Hematopoietic multipotent progenitor cell (in vitro differentiated cells): ENCODE measurements at places on chromosomes 7 and 10.

DNA sequence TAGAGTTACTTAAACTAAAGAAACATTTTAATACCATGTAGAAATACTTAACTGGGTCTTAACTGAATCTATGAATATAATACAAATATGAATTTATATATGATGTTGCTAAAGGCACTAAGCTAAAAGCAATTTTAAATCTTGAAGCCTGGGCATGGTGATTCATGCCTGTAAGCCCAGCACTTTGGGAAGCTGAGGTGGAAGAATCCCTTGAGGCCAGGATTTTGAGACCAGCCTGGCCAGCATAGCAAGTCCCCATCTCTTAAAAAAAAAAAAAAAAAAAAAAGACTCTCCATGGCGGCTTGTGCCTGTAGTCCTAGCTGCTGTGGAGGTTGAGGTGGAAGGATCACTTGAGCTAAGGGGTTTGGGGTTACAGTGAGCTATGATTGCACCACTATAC lies 95.3 kb downstream of the CCSER2 start:
- no peak for DNase-seq

GRCh38 chr7:53070883-53071282 lies 35.5 kb downstream of the POM121L12 start:
- DNase-seq: no peak

DNA sequence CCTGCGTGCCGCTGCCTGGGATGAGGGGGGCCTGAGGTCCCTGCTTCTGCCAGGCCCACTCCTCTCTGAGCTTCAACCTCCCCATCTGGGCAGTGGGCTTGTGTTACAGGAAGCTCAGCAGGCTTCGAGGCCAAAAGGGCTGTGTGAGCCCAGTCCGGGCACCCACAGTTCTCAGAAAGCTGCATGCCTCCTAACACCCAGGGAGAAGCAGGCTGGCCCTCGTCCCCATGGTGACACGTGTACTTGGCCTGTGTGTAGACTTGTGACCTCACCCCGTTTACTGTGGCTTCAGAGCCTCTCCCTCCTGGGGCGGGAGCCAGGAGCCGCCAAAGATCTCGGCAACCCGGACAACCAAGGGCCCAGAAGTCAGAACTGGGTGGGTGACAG lies 2.2 kb upstream of the GRIFIN start:
- no peak for DNase-seq

GRCh38 chr7:4861673-4862072 lies at the start of gene PAPOLB:
Gene PAPOLB (minus strand): TSS chr7:4862030. CDS start chr7:4861810, 220 bp downstream.
- DNase-seq: peak; percentile 75

- DNase-seq: peak; percentile 4
Observed at GRCh38 chr10:101903827-101904550, 60.4 kb upstream of the KCNIP2 start.

DNA sequence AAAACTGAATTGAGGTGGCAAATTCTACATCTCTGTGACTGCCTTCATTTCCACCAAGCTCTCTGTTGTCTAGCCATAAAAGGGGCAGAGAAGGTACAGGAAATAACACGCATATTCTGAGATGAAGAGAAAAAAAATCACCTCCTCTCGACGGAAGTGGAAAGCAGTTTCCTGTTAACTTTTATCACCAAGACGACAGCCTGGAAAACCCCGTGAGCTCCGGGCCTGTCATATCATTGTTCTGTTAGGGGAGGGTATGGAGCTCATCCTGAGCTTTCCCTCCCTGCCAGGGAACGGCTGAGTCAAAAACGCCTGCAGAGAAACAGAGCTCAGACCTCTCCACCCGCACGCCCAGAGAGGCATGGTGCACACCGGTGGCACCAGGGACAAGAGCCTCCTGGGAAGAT lies 200.3 kb downstream of the PRPF18 start:
- DNase-seq: peak; percentile 84

DNA sequence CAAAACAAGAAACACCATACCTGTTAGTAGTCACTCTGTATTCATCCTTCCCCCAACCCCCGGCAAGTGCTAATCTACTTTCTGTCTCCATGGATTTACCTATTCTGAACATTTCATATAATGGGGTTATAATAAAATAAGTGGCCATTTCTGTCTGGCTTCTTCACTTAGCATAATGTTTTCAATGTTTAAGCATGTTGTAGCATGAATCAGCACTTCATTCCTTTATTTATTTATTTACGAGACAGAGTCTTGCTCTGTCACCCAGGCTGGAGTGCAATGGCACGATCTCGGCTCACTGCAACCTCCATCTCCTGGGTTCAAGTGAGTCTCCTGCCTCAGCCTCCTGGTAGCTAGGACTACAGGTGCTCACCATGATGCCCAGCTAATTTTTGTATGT lies 69.2 kb downstream of the HIP1 start:
- no peak for DNase-seq

DNA sequence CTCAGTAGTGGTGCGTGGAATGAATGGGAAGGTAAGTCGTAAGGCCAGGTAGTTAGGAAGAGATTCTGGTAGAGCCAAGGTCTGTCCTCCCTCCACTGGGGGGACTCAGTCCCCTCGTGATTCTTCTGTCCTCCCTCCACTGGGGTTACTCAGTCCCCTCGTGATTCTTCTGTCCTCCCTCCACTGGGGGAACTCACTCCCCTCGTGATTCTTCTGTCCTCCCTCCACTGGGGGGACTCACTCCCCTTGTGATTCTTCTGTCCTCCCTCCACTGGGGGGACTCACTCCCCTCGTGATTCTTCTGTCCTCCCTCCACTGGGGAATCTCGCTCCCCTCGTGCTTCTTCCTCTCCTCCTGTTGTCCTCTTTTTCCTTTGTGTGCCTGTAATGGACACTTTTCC lies 125.1 kb downstream of the CELF2 start:
- peak; percentile 56 for DNase-seq

DNA sequence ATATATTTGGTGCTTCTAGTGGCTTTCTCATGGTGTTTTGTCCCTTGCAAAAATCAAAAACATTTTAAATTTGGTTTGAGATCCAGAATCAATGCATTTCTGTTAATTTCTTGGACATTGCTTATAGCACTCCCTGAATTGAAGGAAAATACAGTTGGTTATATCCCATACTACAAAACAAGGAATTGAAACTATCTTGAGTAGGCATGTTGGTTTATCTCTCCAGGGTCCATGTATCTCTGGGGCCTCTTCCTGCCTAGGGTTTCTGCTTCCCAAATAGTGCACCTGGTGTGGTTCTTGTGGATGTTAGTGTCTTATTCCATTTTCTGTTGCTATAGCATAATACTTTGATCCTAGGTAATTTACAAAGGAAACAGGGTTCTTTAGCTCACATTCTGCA lies 212.4 kb downstream of the CAMK1D start:
- DNase-seq: no peak

GRCh38 chr7:115844857-115845256 lies 185.7 kb downstream of the TFEC start:
- no peak for DNase-seq

DNA sequence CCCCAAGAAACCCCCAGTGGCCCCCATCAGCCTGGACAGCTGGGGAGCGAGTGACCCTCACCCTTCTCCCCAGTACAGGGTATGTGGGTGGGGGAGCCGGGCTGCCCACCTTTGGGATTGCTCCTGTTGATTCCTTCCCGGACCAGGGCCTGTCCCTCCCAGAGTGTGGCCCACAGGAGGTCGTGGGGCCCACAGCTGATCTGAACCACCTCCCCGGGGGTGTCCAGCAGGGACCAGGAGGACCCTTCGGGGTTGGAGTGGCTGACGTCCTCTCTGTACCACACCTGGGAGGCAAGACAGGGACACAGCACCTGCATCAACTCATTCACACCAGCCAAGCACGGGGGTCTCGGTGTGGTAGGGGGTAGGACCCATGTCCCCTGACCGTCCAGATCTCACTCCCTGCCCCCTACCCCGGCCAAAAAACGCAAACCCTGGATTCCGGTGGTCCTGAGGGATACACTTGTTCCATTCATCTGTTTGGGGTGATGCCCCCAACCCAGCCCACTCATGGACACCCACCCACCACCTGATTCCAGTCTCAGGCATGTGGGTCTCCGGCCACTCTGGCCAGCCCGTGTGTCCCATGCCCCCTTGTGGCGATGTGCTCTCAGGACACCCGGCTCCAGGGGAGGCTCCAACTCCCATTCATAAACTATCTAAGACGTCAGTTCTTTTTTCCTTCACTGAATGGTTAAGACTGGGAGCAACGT lies 10.9 kb downstream of the TECPR1 start:
- no peak for DNase-seq

DNA sequence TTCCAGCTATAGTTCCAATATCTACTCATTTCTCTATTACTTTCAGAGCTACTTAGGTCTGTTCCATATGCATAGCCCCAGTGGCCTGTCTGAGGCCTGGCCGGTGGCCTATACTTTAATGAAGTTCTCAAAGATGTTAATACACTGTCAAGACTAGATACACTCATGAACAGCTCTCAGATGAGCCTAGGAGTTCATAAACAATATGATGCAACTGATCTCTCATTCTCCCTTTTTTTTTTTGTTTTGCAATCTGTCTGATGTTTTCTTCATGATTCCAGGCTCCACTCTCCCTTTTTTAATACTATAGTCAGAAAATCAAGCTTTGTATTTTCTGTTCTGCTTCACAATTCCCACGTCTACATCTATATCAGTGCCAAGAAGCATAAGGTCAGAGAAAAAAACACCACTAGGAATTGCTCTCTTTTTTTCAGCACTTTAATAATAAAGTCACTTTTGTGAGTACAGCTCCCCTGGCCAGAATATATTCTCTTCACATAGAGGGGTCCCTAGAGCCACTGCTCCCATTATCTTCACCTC lies 321.0 kb downstream of the C7orf25 start:
- DNase-seq: no peak

DNA sequence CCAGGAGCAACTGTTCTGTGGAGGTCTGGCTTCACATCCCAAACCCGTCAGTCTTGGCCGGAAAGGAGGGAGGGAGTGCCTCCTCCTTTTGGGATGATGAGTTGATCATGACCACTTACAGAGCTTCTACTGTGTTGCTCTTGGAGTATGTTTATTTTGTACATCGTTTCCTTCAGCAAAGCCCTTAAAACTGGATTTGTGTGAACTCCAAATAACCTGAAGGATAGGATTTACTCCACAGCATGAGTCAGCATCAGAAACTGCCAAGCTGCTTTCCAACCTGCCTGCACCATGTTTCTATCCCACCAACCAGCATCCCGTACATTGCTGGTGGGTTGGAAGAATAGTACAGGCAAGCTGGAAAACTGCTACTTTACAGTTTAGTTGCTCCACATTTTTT lies 3.5 kb downstream of the CCDC201 start:
- DNase-seq: no peak

GRCh38 chr7:44103923-44104859 lies at the start of gene AEBP1:
Gene AEBP1 (plus strand): TSS chr7:44104345. CDS start chr7:44104666, 321 bp downstream.
- DNase-seq: peak; percentile 51

- DNase-seq: no peak
Observed at GRCh38 chr10:95810198-95810976, 54.4 kb downstream of the ENTPD1 start.

DNA sequence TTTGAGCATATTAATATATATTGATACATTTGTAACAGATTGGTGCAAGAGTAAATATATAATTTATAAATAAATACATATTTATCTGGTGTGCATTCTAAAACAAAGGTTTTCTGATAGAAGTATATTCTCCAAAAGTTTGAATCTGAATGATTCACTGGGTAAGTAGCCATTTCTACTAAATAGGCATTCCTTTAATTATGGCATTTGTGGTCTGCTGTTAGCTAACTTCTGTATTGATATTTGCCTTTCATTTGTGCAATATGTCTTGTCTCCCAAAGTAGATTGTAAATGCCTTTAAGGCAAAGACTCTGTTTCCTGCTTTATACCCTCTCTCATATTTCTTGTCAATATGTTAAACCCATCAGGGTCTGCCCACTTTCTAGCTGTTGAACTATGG lies 11.1 kb upstream of the ARID5B start:
- DNase-seq: no peak

- DNase-seq: no peak
Observed at GRCh38 chr7:13035233-13035632, 347.8 kb downstream of the ARL4A start.

DNA sequence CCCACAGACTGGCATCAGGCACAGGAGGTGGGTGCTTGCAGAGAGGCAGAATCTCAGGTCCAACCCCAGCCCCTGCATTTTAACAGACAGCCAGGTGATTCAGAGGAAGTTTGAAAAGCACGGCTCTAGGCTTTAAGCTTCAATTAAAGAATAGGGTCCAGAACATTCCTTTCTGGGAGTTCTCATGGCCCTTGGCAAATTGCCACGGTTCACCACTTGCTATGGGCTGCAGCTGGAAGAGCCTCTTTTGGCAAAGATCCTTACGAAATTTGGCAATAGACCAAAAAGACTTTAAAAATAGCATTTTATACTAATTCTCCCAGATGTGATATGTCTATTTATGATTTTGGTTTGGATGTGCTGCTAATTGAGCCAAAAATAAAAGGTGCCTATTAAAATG lies 148.1 kb downstream of the ITGA8 start:
- DNase-seq: no peak

DNA sequence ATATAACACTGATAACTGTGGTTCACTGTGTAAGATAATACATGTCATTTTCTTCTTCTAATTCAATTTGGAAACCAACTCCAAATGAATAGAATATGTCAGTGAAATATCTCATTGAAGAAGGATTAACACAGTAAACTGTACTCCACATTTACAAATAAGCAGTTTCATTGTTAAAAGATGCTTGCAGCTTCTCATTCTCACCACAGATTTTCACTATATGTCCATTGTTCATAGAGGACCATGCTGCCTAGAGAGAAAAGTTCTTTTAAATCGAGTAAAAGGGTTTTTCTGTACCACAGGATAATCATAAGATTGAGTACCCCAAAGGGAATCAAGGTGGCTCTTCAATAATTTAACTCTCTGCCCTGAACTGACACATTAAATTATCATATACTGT lies 165.5 kb downstream of the LRRN3 start:
- no peak for DNase-seq
